ENCODE measurements at places on chromosomes 3 and 15. TPM values are rescaled to one million over a fixed set of nuclear protein-coding genes. Genes with fewer than 3 reads are reported as not detected.

The SCG3 gene
- total RNA-seq: not detected

The KBTBD13 gene
- total RNA-seq: not detected

The AADACL2 gene
- total RNA-seq: not detected

The C3orf22 gene
- not detected for total RNA-seq

DNA sequence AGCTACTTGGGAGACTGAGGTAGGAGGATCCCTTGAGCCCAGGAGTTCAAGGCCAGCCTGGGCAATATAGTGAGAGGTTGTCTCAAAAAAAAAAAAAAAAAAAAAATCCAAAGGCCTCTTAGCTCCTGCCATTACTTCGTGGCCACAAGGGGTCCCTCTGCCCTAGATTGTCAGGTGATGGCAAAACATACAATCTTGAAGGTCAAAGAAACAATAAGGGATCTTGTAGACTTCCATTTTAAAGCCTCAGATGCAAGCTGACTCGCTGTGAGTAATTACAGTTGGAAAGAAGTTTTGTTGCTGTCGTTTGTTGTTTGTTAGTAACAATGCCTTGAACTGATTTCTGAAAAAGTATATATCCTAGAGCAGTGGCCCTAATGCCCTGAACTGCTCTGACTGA, 55.9 kb upstream of the PLCL2 start:
- H3K27ac ChIP-seq: no peak overlapping the region
- H3K4me1 ChIP-seq: peaks cover 7% of the 10 kb centered on the region
- DNase-seq: no peak
- H3K27me3 ChIP-seq: no peaks in the 10 kb centered on the region
- H3K36me3 ChIP-seq: no peaks in the 10 kb centered on the region

DNA sequence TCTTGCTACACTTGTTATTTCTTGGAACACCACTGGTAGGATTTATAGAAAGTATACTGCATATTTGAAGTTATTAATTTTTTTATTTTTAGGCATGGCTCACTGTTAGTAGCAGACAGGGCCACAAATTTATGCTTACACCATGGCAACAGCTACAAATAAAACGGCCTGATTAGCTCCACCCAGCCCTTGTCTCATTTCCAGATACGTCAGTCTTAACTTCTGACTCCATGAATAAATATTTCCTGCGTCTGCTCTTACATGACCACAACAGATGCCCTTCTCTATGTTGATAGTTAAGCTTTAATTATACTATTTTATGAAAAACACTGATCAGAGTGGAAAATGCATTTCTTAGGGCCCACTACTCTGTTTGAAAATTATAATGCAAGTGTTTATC, 62.3 kb upstream of the CPOX start:
- no peak overlapping the region for H3K4me3 ChIP-seq
- H3K4me1 ChIP-seq: no peaks in the 10 kb centered on the region
- no peak overlapping the region for H3K27ac ChIP-seq

- no peak overlapping the region for H3K27ac ChIP-seq
- H3K27me3 ChIP-seq: no peaks in the 10 kb centered on the region
Observed at GRCh38 chr3:34056951-34057390, 258.5 kb downstream of the PDCD6IP start.

GRCh38 chr3:97793420-97794019, 28.3 kb upstream of the CRYBG3 start:
- H3K4me3 ChIP-seq: no peak overlapping the region
- no peaks in the 10 kb centered on the region for H3K36me3 ChIP-seq
- no peak overlapping the region for H3K27ac ChIP-seq

- no peaks in the 10 kb centered on the region for H3K27me3 ChIP-seq
- H3K27ac ChIP-seq: no peak overlapping the region
- no peaks in the 10 kb centered on the region for H3K36me3 ChIP-seq
- H3K4me1 ChIP-seq: peaks cover 21% of the 10 kb centered on the region
- no peak for DNase-seq
Observed at GRCh38 chr3:195540511-195540910, 2.6 kb downstream of the PPP1R2 start.

DNA sequence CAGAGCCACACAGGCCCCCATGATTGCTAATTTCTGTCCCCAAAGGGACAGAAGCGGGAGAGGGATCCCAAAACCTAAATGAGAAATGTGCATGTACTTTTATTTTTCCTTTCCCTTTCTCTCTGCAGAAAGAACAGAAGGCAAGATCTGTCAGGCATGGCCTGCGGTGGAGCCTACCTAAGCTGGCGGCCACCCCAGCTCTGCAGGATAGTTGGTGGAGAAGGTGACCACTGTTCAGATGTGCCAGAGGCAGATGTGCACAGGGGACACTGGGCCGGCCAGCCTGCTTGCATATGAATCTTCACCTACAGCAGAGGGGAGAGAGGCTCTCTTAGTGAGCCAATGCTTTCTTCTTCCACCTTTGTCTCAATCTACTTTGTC, 2.1 kb upstream of the AMOTL2 start:
- H3K4me1 ChIP-seq: peaks cover 19% of the 10 kb centered on the region
- H3K27me3 ChIP-seq: no peaks in the 10 kb centered on the region
- peaks cover 19% of the 10 kb centered on the region for H3K36me3 ChIP-seq
- H3K27ac ChIP-seq: no peak overlapping the region

DNA sequence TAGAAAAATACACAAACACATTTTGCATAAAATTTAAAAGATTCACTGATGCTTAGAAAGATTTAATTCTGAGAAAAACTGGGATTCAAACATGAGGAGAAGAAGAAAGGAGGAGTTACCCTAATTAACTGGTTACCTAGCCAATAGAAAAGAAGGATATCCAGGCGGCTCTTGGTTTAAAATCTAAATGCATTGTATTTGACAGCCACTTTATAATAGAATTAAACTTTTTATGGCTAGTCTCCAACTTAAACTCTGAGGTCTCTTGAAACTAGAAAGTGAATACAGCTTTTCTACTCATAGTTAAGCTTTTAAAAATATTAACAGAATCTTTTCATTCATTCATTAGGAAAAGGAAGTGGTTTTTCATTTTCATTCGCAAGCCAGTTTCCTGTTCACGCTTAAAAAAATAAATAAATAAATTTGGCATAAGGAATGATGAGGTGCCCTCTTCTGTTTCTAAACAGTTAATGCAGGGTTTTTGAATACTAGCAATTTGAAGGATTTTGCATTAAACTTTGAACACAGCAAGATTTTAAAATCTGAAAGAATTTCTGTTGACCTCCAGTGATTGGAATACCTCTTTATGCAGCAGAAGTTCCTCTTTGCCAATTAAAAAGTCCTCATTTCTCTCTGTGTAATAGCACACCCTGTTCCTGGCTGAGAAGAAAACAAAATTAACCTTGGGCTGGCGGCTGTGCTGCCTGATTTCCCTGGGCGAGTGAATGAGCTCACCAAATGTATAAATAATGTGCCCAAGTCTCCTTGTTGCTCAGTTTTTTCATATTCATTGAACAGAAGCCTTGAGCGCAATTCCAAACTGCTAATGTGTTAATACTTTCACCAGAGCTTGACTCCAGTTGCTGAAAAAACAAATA, 105.1 kb downstream of the ZMAT3 start:
- no peak for DNase-seq
- H3K36me3 ChIP-seq: no peaks in the 10 kb centered on the region
- peaks cover 11% of the 10 kb centered on the region for H3K4me1 ChIP-seq
- H3K4me3 ChIP-seq: peak overlapping the region; percentile 51
- no peak overlapping the region for H3K27ac ChIP-seq
- H3K27me3 ChIP-seq: no peaks in the 10 kb centered on the region
